ENCODE measurements at places on chromosomes 12 and 14. TPM values are rescaled to one million over a fixed set of nuclear protein-coding genes. Genes with fewer than 3 reads are reported as not detected.

WSCD2 gene
- total RNA-seq, result 3.2 TPM

ASCL1 gene
- not detected for total RNA-seq

EML5 gene
- total RNA-seq, result 0.58 TPM

ABCD2 gene
- 0.55 TPM for total RNA-seq

FAM186B gene
- 3.8 TPM for total RNA-seq

GPRC5D gene
- not detected for total RNA-seq

RASSF9 gene
- total RNA-seq, result 0.23 TPM

BDKRB2 gene
- total RNA-seq, result 4.5 TPM

PTPRO gene
- total RNA-seq, result 1.7 TPM

MYF5 gene
- not detected for total RNA-seq

WDHD1 gene
- total RNA-seq, result 18.6 TPM

RDH11 gene
- total RNA-seq, result 116 TPM

ARHGAP9 gene
- not detected for total RNA-seq

All from H4 (cell line).